ENCODE measurements at places on chromosomes 16 and 17. TPM values are rescaled to one million over a fixed set of nuclear protein-coding genes. Genes with fewer than 3 reads are reported as not detected.

The KRTAP4-11 gene
- not detected for total RNA-seq

The SSTR5 gene
- not detected for total RNA-seq

The FBXW10 gene
- 0.20 TPM for total RNA-seq

The ZNF624 gene
- total RNA-seq: 3.3 TPM

The CIBAR2 gene
- not detected for total RNA-seq

The DNAH9 gene
- under 0.01 TPM for total RNA-seq

The OR4D1 gene
- total RNA-seq: not detected

Measured in subcutaneous preadipocyte (primary cell).